Body of pancreas (tissue), 4 donors: ENCODE measurements at places on chromosomes 3 and 15. TPM values are rescaled to one million over a fixed set of nuclear protein-coding genes. Genes with fewer than 3 reads are reported as not detected.

DNA sequence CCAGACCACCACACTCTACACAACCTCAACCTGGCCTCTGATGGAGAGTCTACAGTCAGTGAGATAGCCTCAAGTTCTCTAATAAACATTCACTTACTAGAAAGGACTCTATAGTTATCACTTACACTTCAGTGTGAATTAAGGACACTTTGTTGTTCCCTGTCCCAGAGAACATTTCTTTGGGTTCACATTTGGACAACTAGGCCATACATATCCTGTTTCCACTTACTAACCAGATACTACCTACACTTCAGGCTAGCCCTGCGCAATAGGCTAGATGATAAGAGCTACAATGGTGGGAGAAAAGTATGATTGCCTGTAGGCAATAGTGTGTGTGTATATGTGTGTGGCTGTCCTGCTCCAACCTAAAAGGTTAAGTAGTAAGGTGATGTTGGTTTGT lies 72.7 kb downstream of the TP63 start:
- DNase-seq: no peak

The NPAP1 gene
- total RNA-seq: 0.33 TPM

GRCh38 chr15:62099094-62099601 lies 32.4 kb downstream of the C2CD4A start:
- peak; percentile 56 for DNase-seq

DNA sequence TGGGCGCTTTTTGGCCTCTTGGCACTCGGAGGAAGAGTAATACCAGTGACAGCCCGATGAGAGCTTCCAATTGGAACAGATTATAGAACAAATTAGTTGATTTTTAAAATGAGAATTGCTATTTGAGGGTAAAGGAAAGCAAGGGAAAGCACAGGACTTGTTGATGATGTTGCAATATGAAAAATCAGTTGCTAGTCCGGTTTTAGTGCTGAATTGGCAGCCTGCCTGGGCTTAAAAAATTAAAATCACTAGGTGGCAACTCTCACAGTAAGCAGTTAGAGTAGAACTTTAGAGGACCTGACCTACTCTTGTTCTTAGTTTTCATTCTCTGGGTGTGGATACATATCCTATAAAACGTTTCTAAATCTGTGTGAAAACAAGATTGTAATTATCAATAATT lies 2.1 kb upstream of the SCAANT1 start:
- peak; percentile 78 for DNase-seq

DNA sequence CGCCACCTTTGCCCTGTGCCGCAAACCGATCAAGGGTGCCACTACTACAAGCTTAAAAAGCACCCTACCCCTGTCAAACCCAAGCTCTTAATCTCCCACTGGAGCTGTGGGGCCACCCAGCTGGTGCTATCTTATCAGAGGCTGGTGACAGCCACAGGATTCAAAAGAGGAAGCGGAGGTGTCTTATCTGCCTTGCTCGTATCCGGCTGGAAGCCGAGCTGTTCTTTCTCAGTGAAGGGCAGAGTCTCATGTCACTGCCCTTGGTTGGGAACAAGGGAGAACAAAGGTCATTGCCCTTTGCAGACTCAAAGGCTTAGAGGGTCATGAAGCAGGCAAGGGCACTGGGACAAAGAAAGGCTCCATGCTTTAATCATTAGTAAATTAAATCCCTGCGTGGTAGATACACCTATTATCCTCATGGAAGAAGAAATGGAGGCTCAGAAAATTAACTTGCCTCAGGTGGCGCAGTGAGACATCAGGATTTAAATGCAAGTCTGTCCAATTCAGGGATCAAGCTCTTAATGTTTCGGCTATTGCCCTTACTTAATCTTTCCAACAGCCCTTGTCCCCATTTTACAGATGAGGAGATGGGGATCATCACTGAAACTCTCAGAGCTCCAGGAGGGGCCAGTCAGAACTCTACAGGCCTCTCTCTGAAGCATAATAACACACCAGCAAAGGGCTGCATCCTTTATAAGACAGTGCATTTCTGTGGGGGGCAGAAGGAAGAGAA lies 360.0 kb upstream of the PROK2 start:
- DNase-seq: no peak
